ENCODE measurements at places on chromosomes 3 and 15.

- no peak for DNase-seq
These were observed 8.0 kb upstream of the COL6A6 start for GRCh38 chr3:130509008-130509407.

DNA sequence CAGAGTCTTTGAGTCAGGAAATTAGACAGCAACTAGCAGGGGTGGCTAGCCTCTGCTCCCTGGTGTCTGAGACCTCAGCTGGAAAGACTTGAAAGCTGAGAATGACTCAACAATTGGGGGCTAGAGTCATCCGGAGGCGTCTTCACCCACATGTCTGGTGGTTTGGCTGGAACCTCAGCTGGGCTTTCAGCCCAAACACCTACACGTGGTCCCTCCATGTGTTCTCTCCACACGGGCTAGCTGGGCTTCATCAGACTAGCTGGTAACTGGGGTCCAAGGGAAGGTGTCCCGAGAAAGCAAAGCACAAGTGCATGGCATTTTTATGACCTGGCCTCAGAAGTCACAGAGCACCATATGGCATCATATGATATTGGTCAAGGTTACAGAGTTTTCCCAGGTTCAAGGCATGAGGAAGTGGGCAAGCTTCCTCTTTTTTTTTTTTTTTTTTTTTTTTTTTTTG, 19.9 kb upstream of the ABHD2 start:
- peak; percentile 90 for DNase-seq

DNA sequence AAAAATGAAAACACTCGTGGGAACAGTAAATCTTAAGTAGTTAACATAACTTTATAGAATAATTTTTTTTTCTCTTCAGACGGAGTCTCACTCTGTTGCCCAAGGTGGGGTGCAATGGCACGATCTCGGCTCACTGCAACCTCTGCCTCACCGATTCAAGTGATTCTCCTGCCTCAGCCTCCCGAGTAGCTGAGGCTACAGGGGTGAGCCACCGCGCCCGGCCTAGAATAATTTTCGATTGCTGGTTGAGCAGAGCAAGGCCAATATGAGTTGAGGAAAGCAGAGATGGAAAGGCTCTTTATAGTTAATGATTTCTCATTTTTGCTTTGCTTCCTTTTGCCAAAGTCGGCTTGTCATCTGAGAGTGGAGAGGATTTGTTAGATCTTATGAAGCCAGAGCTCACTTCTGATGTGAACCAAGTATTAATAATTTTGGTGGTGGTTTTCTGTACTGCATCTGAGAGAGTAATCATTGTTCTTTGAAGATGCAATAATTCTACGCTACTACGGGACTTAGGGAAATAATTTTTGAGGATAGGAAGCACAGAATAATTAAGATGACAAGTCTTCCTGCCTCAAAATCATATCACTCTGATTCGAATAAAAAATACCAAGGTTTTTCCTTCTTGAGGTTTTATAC, 1.6 kb upstream of the GOLM2 start:
- no peak for DNase-seq

DNA sequence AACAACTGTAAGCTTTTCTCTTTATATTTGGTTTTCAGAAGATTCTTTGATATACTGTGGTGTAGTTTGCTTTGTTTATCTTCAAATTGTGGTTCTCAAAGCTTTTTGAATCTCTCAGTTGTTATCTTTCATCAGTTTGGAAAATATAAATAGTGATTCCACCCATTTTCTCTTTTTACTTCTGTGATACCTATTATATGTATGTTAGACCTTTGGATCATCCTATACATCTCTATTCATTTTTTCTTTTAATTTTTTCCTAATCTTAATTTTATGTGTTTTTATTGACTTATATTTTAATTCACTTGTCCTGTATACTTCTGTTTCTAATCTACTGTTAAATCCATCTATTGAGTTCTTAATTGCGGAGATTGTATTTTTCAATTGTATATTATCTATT, 160.7 kb upstream of the COL8A1 start:
- DNase-seq, result no peak

DNA sequence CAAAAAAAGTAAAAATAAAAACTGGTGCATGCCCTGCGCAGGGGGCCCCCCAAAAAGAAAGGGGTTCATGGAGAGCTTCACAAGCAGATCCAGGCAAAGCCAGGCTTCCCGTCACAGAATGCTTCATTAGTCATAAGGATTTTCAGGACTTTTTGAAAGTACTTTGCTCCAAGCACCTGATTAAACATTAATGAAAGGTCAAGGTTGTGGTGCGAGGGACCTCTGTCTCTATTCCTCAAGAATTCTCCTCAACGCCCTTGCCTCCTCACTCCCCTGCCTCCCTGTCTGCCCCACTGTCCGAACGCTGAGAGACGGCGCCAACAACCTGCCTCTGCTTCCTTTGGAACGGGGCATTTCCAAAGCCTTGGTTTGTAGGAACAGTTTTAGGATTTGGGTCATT, 240.1 kb upstream of the IGF1R start:
- no peak for DNase-seq

DNA sequence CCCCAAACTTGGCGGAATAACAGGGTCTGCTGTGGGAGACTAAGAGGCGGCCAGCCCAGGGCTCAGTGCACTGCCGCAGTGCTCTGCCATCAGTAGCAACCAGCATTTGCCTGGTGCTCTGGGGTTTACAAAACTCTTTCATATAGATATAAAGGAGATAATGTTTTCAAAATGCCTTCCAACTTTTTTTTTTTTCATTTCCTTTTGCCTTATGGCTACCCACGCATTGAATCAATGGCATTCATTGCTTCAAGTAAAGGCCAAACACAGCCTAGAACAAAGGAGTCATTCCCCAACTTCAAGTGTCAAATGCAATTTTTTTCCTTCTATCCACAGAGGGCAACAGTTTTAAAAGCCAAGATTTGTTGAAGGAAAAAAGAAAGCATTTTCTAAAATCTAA, 11.6 kb upstream of the SLC24A5 start:
- DNase-seq, result no peak

DNA sequence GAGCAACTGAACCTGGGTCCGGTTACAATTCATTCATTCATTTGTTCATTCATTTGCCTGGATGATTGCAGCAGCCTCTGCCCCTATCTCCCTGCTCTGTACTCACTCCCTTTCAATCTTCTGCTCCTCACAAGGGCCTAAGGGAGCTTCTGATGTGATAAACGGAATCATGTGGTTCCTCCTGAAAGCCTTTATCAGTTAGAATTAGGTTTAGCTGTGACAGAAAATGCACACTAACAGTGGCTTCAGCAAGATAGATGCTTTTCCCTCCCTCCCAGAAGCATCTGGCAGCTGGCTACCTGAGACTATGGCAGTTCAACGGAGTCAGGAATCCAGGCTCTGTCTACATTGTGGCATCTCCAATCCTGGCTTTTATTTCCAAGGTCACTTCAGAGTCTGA, 196.0 kb downstream of the ADAMTS9 start:
- no peak for DNase-seq

DNA sequence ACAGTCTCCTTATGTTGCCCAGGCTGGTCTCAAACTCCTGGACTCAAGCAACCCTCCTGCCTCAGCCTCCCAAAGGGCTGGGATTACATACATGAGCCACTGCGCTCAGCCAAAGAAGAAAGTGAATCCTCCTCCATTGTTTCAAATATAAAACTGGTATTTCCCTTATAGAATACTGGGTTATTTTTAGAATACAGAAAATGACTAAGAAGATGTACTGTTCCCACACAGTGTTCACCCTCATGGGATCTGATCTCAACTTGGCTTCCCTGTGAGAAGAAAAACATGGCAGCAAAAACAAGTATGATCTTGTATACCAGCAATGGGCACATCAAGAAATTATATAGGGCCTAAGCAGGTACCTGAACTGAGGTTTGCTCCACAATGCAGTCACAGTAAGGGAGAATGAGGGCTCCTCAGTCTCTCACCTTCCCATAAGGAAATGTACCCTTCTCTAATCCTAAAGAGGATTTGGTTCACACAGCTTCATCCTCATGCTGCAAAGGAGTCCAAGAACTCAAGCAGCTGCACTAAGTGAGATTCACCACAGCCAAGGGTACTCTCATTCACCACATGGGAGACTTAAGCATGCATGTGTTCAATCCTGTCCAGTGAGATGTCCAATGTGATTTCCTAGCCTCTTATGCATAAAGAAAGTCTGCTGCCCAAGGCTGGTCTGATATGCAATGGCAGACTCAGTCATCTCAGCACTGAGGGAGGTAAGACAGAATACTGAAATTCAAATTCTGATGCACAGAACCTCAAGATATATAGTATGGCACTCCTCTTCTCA, 25.8 kb downstream of the USP4 start:
- no peak for DNase-seq

Measured in MV-4-11 (cell line).